ENCODE measurements at places on chromosomes 1 and 21. TPM values are rescaled to one million over a fixed set of nuclear protein-coding genes. Genes with fewer than 3 reads are reported as not detected.

Gene FAM89A
- 11.1 TPM for total RNA-seq

Gene MYOG
- not detected for total RNA-seq

Gene SIM2
- total RNA-seq = not detected

Gene SPRR3
- not detected for total RNA-seq

Gene ARID1A
- 49.6 TPM for total RNA-seq

Gene NTRK1
- total RNA-seq = 0.42 TPM

Gene MX2
- 10.9 TPM for total RNA-seq

Gene GSTM1
- total RNA-seq = not detected

Gene LMOD1
- total RNA-seq = 86.9 TPM

Gene PDZK1IP1
- 1.5 TPM for total RNA-seq

Gene RNF186
- not detected for total RNA-seq

Gene MYBPH
- not detected for total RNA-seq

Gene CFHR1
- total RNA-seq = 5.7 TPM

Gene TPM3
- total RNA-seq = 207 TPM

Gene FMO4
- 2.4 TPM for total RNA-seq

Gene LCE2A
- not detected for total RNA-seq

Gene PTPN7
- total RNA-seq = 1.2 TPM

Gene HSF2BP
- total RNA-seq = 1.7 TPM
